ENCODE measurements at places on chromosomes 12 and 14. TPM values are rescaled to one million over a fixed set of nuclear protein-coding genes. Genes with fewer than 3 reads are reported as not detected.
A peak's percentile ranks its signal among the peaks of the same experiment; 100 is the strongest.

C3AR1 gene
- total RNA-seq, result not detected

LRP1-AS gene
- total RNA-seq, result not detected

PRH2 gene
- not detected for total RNA-seq

CLEC4C gene
- total RNA-seq, result not detected

SERPINA4 gene
- 6.3 TPM for total RNA-seq

PMEL gene
- total RNA-seq, result 7.8 TPM

POTEM gene
- total RNA-seq, result not detected

MAP3K9 gene
- total RNA-seq, result 19.5 TPM

FLVCR2 gene
- 13.4 TPM for total RNA-seq

RERGL gene
- not detected for total RNA-seq

DNA sequence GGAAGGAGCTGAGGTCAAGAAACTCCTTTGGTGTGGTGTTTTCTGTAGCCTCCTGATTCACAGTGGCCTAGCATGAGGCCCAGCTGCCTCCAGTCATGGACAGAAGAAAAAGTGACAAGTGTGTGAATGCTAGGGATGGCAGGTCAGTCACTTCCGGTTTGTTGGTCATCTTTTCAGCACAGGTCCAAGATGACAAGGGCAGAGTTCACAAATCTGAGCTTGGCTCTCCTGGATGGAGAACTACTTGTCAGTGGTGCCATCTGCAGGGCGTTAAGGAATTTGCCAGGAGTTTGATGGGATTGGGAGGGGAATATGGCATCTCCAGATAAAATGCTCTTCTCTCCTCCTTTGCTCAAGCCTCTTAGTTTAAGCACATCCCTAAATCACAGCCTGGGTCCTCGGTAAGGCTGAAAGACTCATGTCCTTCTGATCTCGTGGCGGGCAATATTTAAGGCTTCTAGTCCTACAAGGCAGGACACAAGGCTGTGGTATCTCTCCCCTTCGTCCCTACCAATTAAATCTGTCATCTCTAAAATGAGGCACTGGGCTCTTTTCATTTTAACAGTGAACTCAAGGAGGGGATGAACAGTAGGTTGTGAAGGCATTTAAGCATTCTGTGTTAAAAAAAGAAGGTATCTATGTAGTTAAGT lies 10.0 kb downstream of the TUBA1B start:
- H3K27me3 ChIP-seq, result no peaks in the 10 kb centered on the region
- H3K27ac ChIP-seq, result no peak overlapping the region

- no peak overlapping the region for H3K27ac ChIP-seq
- H3K27me3 ChIP-seq, result no peaks in the 10 kb centered on the region
- no peak overlapping the region for H3K4me3 ChIP-seq
- DNase-seq, result no peak
- no peaks in the 10 kb centered on the region for H3K36me3 ChIP-seq
These were observed 84.5 kb downstream of the PLEKHG3 start for GRCh38 chr14:64788706-64789105.

DNA sequence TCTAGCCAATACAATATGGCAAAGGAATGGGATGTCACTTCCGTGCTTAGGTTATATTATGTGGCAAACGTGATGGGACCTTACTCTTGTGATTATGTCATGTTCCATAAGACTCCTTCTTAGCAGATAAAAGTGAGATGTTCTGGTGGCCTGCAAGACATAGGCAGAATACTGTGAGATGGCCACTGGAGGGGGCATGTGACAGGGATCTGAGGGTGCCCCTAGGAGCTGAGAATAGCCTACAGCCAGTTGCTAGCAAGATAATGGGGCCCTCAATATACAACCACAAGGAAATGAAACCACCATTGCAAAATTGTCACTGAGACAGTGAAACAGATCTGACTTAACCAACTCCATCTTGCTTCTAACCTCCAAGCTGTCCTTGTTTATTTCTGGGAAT lies 151.4 kb upstream of the SSTR1 start:
- no peaks in the 10 kb centered on the region for H3K4me1 ChIP-seq
- H3K27ac ChIP-seq, result no peak overlapping the region
- no peak overlapping the region for H3K4me3 ChIP-seq
- no peaks in the 10 kb centered on the region for H3K27me3 ChIP-seq
- H3K36me3 ChIP-seq, result no peaks in the 10 kb centered on the region
- no peak for DNase-seq

- no peak overlapping the region for H3K27ac ChIP-seq
- H3K36me3 ChIP-seq, result no peaks in the 10 kb centered on the region
- no peaks in the 10 kb centered on the region for H3K27me3 ChIP-seq
- H3K4me1 ChIP-seq, result peaks cover 23% of the 10 kb centered on the region
- H3K4me3 ChIP-seq, result no peak overlapping the region
These were observed 88.9 kb downstream of the SMOC1 start for GRCh38 chr14:69968132-69968531.

GRCh38 chr12:13101821-13102375 lies 1.6 kb downstream of the GSG1 start:
- H3K4me1 ChIP-seq, result peaks cover 44% of the 10 kb centered on the region
- H3K27me3 ChIP-seq, result no peaks in the 10 kb centered on the region
- H3K27ac ChIP-seq, result peak overlapping the region; percentile 81
- peak; percentile 54 for DNase-seq
- no peaks in the 10 kb centered on the region for H3K36me3 ChIP-seq

DNA sequence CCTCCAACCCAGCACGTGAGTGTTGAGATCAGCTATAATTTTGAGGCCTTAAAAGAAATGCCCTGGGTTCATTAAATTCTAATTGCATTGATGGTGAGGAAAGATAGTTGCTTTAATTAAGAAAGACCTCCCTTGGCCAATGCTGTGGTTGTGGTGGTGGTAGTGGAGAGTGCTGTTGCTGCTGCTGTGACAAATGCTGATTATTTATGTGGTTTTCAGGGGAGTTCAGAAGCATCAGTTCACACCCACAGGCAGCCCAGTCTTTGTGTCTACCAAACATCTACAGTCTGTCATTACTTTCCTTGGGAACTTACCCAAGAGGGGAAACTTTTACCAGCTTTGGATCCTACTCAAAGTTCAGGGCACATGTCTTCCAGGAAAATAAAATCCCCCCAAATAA lies 178.4 kb upstream of the PARP11 start:
- H3K4me1 ChIP-seq, result no peaks in the 10 kb centered on the region
- H3K27ac ChIP-seq, result no peak overlapping the region
- DNase-seq, result no peak
- H3K27me3 ChIP-seq, result peaks cover 1% of the 10 kb centered on the region
- no peak overlapping the region for H3K4me3 ChIP-seq

DNA sequence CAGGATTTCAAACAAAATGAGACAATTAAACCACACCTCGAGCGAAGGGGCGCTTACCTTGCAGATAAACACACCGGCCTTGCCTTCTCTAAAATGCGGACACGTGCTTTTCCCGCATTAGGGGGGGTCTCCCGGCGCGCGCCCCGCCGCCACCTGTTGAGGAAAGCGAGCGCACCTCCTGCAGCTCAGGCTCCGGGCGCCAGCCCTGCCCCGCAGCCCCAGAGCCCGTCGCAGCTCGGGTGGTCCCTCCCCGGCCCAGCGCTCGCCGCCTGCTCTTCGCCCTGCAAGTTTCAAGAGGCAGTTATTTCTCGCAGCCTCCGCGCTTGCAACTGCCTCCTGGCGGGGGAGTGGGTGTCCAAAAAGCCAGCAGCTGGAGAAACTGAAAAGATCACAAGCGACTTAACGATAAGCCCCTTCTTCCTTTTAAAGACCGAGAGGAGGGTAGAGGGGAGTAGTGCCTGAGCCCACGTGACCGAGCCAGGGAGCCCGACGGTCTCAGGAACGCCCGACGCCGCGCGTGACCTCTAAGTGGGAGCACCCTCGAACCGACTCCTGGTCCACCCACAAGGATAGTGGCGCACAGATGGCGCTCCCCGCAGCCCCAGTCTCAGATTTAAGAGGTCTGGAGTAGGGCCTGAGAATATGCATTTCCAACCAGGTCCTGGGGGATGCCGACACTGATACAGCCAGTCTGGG lies at the start of gene ESR2:
Gene ESR2, minus strand, starts transcription at position 396 of the 696 bp plus-strand sequence. CDS start 11,386 bp downstream, outside the sequence.
- H3K36me3 ChIP-seq, result no peaks in the 10 kb centered on the region
- no peak within 1 kb of the TSS for H3K27ac ChIP-seq
- H3K27me3 ChIP-seq, result no peaks in the 10 kb centered on the region
- peak within 1 kb of the TSS; percentile 29 for H3K4me3 ChIP-seq
- H3K4me1 ChIP-seq, result peaks cover 7% of the 10 kb centered on the region

DNA sequence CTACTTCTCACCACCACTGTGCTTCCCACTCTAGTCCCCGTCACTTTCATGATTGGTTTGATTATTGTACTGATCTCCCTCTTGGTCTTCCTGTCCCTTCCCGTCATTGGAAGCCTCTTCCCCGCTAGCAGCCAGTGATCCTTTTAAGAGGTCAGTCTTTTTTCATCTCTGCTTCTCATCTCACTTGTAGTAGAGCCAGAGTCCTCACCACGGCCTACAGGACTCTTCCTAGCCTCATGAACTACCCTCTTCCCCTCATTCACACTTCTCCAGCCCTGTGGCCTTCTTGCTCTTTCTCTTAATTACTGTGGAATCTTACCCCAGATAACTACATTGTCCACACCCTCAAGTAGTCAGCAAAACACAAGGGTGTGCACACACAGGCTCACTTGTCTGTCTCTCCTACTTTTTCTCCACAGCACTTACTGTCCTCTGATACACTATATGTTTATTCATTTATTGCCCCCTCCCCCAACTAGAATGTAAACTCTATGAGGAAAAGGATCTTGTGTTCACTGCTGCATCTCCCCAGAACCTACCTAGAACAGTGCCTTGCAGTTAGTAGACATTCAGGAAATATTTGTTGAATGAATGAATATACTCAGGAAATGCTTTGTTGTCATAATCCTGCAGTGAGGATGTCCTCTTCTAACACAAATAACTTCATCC lies 66.3 kb downstream of the CKB start:
- no peaks in the 10 kb centered on the region for H3K4me1 ChIP-seq
- no peaks in the 10 kb centered on the region for H3K36me3 ChIP-seq
- H3K4me3 ChIP-seq, result no peak overlapping the region

DNA sequence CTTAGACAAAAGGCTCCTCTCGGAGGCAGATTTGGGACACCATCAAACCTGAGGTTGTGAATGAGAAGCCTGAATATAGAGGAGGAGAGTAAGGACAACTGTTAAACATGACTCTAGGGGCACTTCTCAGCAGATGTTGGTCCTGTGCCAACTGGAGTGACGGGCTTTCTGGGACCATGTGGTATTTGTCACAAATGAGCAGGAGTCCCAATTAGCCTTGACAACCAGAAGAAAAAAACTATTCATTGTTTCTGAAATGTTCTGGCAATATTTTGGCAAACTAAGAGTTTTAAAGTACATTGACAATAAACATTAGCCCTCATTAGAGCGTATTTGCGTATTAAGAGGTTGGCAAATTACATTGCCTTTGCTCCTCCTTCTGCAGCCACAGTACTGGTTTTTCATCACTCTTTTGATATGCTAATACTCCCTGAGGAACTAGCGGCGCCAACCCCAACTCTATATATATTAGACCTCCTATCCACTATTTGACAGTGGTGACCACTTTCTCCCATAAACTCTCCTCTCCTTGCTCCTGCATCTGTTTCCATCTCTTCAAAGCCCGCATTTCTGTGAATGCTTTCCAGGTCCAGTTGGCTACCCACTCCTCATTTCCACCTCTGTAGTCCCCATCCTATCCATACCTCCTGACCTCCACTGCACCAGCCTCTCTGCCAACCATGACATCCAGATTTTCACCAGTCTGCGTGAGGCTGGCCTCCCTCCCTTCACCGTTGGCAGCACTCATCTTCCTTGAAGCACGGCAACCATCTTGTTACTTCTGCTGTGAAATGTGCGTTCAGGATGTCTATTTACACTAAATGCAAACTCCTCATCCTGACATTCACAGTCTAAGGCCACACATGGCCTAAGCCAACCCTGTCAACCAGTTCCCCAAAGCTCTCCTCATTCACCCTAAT lies 100.7 kb downstream of the ZFC3H1 start:
- no peaks in the 10 kb centered on the region for H3K36me3 ChIP-seq
- no peak for DNase-seq
- H3K4me3 ChIP-seq, result no peak overlapping the region
- H3K4me1 ChIP-seq, result peaks cover 4% of the 10 kb centered on the region

GRCh38 chr12:99553461-99553860 lies 94.1 kb upstream of the GARIN6 start:
- H3K4me1 ChIP-seq, result no peaks in the 10 kb centered on the region
- no peak for DNase-seq
- H3K36me3 ChIP-seq, result no peaks in the 10 kb centered on the region
- H3K27me3 ChIP-seq, result no peaks in the 10 kb centered on the region
- H3K4me3 ChIP-seq, result no peak overlapping the region

DNA sequence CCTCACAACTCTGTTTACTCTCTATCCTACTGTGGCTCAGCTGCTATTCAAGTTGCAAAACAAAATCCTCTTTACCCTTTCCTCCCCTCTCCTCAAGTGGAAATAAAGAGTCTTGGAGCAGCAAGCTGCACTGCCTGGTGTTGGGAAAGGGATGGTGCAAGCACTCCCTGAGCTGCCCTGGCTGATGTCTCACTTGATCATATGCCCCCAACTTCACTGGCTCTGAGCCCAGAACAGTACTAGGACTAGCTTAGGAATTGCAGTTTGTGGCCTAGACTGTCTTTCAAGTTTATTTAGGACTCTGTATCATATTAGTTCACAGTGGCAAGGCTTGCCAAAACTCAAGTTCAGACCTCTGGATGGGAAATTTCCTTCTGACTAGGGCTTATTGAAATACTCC lies 1683.8 kb upstream of the SEL1L start:
- H3K36me3 ChIP-seq, result no peaks in the 10 kb centered on the region
- H3K27me3 ChIP-seq, result no peaks in the 10 kb centered on the region
- no peak for DNase-seq
- H3K27ac ChIP-seq, result no peak overlapping the region

GRCh38 chr14:63468294-63468693 lies 74.9 kb downstream of the PPP2R5E start:
- no peaks in the 10 kb centered on the region for H3K27me3 ChIP-seq
- no peak overlapping the region for H3K4me3 ChIP-seq
- DNase-seq, result no peak

- no peaks in the 10 kb centered on the region for H3K36me3 ChIP-seq
- H3K27ac ChIP-seq, result no peak overlapping the region
- peaks cover 5% of the 10 kb centered on the region for H3K4me1 ChIP-seq
These were observed 122.5 kb downstream of the PHLDA1 start for GRCh38 chr12:75908961-75909605.

GRCh38 chr12:122845041-122845864 lies 10.0 kb downstream of the HIP1R start:
- H3K4me1 ChIP-seq, result peaks cover 10% of the 10 kb centered on the region
- H3K27ac ChIP-seq, result no peak overlapping the region
- no peak overlapping the region for H3K4me3 ChIP-seq
- H3K27me3 ChIP-seq, result no peaks in the 10 kb centered on the region
- DNase-seq, result no peak

- H3K27me3 ChIP-seq, result no peaks in the 10 kb centered on the region
- peaks cover 31% of the 10 kb centered on the region for H3K4me1 ChIP-seq
- no peak for DNase-seq
- H3K36me3 ChIP-seq, result no peaks in the 10 kb centered on the region
These were observed 29.8 kb upstream of the PLEKHG6 start for GRCh38 chr12:6280672-6281071.

- H3K27me3 ChIP-seq, result no peaks in the 10 kb centered on the region
- H3K4me3 ChIP-seq, result no peak overlapping the region
- DNase-seq, result no peak
- H3K4me1 ChIP-seq, result no peaks in the 10 kb centered on the region
These were observed 63.9 kb downstream of the SYT1 start for GRCh38 chr12:78928200-78929074.

- no peaks in the 10 kb centered on the region for H3K27me3 ChIP-seq
- no peak for DNase-seq
- no peak overlapping the region for H3K4me3 ChIP-seq
These were observed 206.1 kb downstream of the PCNX1 start for GRCh38 chr14:71113376-71113775.

- no peak for DNase-seq
- no peaks in the 10 kb centered on the region for H3K4me1 ChIP-seq
- no peak overlapping the region for H3K4me3 ChIP-seq
- no peak overlapping the region for H3K27ac ChIP-seq
- no peaks in the 10 kb centered on the region for H3K27me3 ChIP-seq
These were observed 223.2 kb downstream of the PPM1H start for GRCh38 chr12:62711631-62712241.
